ENCODE measurements at places on chromosomes 2 and 18.

GRCh38 chr2:46787364-46787763 is 128.2 kb downstream of the MCFD2 start:
- no peak for DNase-seq

DNA sequence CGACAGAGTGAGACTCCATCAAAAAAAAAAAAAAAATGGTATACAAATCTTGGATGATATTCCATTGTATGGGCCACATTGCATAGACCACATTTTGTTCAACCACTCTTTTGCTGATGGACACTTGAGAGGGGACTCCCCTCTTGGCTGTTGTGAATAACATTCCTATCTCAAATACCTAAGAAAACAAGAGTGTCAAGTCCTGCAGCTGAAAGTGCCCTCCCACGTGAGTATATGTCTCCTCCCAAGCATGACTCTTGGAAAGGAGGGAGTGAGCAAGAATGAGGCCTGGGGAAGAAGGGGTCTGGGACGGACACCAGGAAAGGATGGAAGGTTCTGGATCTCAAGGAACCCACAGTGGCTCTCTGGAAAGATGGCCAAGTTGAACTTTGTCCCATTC is 36.0 kb upstream of the NPAS2 start:
- DNase-seq = no peak

DNA sequence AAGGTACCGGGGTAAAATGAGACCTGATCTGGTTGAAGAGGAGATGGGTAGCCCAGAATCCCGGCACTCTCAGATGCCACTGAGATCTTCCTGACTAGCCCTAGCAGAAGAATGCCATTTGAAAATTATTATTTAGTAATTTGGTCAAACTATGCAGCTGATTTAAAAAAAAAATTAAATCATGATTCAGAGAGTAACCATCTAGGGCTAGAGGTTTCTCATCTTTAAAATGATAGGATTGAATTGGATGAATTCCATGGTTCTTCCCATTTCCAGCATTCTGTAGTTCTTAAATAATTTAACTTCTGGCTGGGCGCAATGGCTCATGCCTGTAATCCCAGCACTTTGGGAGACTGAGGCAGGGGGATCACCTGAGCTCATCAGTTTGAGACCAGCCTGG is 106.1 kb downstream of the MYO1B start:
- no peak for DNase-seq

- no peak for DNase-seq
Observed at GRCh38 chr18:69992776-69993175, 45.1 kb upstream of the CD226 start.

DNA sequence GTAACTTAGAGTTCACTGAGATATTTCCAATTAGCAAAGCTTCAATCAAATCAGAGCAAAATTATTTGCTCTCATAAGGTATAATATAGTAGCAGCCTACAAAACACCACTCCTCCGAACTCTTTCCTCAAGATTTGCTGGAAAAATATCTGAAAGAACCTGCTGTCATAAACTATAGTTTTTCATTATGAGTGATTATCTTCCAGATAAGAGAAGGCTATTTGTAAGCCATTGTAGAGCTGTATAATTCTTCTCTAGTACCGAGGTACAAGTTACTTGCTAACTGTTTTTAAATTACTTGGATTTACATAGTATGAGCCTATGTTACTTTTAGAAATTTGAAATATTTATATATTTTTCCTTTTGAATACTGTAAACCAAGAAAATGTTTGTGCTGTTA is 2.1 kb downstream of the NDC80 start:
- DNase-seq = no peak

- DNase-seq = no peak
Observed at GRCh38 chr2:65798641-65799040, 366.2 kb upstream of the SPRED2 start.
